ENCODE measurements at places on chromosomes 1 and 21. TPM values are rescaled to one million over a fixed set of nuclear protein-coding genes. Genes with fewer than 3 reads are reported as not detected.

DNA sequence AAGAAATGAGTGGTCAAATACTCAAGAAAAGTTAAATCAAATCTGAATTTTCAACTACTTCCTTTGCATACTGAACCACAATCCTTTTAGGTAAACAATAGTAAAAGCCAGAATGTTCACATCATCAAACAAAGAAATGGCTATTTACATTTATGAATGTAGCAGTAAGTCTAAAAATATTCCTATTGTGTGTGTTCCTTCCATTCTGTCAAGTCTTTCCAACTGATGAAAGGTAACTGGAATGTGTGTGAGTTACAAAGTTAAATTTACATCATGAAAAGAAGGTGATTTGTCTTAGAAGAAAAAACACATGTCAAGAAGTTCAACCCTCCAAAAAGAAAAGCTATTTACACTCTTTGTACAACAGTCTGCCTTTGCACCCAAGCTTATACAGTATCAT, 203.1 kb downstream of the SIPA1L2 start:
- DNase-seq, result no peak

- no peak for DNase-seq
Observed at GRCh38 chr1:99675994-99676393, 30.1 kb downstream of the PALMD start.

DNA sequence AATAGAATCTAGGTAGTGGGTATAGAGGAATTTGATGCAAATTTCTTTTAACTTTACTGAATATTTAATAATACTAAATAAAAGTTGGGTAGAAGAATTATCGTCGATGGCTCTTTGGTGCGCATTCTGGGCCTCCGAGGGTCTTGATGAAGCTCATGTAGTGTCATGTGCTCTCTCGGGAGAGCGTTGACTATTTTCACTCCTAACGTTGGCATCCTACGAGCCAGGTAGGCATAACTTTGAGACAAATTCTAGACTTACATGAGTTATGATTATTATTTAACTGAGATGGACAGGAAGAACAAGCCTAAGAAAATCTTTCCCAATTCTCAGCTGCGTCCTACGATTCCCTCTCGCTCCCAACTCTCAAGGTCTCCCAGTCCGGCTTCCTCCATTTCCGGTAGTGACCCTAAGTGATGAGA, 550 bp upstream of the PCAT6 start:
- no peak for DNase-seq

DNA sequence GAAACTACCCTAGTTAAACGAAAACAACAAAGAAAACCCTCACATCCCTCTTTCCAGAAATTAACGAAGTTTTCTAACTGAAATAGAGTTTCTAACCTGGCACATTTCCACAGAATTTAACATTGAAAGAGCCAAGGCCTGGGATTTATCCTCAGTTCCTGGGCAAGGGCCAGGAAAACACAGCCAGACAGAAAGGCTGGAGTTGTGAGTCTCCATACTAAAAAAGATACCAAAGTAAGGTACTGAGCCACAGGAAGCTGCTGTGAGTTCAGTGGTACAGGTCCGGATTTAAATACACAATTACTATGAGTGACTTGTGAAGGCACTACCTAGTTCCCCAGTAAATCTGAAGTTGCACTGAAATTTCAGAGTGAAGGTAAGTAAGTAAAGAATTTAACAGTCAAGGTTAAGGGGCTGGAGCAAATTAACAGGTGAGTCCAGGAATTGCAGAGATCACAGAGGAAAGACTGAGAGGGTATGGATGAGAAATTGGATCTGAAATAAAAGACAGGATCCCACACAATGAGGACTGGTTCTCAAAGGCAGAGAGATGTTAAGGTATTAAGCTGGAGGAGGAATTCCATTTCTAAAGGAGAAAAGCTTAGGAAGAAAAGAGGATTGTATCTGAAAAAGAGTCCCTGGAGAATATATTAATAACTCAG, 905 bp downstream of the LIX1L start:
- DNase-seq, result no peak

GRCh38 chr1:47757226-47757975, 239.8 kb downstream of the TRABD2B start:
- DNase-seq, result no peak

DNA sequence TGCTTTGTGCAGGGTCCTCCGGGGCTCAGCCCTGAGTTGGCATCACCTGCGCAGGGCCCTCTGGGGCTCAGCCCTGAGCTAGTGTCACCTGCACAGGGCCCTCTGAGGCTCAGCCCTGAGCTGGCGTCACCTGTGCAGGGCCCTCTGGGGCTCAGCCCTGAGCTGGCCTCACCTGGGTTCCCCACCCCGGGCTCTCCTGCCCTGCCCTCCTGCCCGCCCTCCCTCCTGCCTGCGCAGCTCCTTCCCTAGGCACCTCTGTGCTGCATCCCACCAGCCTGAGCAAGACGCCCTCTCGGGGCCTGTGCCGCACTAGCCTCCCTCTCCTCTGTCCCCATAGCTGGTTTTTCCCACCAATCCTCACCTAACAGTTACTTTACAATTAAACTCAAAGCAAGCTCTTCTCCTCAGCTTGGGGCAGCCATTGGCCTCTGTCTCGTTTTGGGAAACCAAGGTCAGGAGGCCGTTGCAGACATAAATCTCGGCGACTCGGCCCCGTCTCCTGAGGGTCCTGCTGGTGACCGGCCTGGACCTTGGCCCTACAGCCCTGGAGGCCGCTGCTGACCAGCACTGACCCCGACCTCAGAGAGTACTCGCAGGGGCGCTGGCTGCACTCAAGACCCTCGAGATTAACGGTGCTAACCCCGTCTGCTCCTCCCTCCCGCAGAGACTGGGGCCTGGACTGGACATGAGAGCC, 22.7 kb downstream of the COL6A1 start:
- DNase-seq, result no peak

DNA sequence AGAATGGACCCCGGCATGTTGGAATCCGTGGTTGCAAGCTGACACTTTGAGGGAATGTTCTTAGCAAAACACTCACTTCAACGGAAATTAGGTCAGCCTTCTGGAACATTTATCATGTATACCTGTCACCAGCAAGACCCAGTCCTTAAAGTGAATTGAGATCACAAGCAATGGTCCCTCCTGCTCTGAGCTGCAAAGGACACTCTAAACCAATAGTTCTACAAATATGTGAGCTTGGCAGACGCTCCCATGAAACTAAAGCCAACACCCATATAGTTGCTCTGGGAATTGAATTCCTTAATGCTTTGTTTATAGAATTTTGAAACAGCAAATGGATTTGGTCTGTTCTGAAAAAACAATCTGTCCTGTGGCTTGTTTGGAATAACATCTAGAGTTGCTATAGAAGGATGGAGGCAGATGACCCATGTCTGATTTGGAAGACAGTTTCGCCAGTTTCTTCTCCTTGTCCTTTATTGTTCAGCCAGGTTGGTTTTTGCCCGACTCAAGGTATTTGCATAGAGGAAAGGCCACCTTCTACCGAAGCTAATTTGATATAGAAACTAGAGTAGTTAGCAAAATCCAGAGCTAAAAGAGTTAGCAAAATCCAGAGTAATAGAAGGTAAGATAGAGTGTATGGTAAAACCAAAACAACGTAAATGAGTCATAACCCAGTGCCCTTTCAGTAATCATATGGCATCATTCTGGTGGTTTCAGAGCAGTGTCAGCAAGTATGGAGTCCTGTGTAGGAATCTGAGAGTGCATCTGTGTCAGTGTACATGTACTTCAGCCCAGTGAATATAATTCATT, 236.2 kb downstream of the NFIA start:
- no peak for DNase-seq

DNA sequence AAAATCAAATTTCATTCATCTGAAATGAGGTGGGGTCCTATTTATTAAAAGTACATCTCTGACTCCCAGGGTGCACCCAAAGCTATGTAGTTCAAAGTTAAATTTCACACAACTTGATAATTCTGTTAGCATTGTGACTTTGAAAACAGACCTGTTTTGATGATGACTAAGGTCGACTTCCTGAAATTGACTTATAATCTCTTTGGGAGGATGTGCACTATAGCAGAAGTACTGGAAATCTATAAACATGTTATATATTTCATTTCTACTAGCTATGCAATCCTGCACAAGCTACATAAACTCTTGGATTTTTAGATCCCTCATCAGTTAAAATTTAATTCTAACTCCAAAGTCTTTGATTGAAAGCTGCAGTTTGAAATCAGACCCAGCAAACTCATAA, 507.6 kb downstream of the NEGR1 start:
- DNase-seq, result no peak

- DNase-seq, result no peak
Observed at GRCh38 chr1:218350035-218350525, 4.9 kb downstream of the TGFB2 start.

DNA sequence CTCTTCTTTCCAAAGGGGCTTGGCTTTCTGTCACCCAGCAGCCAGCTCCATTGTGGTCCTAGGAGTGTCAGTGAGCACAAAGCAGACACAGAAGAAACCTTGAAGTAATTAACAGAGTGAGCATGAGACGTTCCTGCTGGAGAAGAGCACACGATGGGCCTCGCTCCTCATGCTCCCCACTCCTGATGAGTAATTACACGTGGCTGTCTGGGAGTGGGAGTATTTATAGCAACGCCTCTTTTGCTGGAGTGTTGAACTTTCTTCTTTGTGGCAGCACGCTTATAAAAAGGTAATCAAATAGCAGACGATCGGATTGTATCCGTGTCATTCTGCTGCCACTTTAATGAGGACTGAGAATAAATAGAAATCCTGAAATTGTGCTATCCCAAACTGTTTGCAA, 185.8 kb downstream of the CAMTA1 start:
- DNase-seq, result no peak

The KCNJ9 gene
- total RNA-seq, result not detected

The CACNA1E gene
- not detected for total RNA-seq

The MTARC1 gene
- 64.2 TPM for total RNA-seq

The LY9 gene
- total RNA-seq, result not detected

The CLCA2 gene
- not detected for total RNA-seq

The LRRC8B gene
- 7.6 TPM for total RNA-seq

The EPS15 gene
- 33.6 TPM for total RNA-seq

The CA14 gene
- total RNA-seq, result 2.4 TPM

Data from HepG2 (cell line).